ENCODE measurements at places on chromosomes 4 and X. TPM values are rescaled to one million over a fixed set of nuclear protein-coding genes. Genes with fewer than 3 reads are reported as not detected.

- DNase-seq, result no peak
Observed at GRCh38 chr4:95831166-95831565, 8.7 kb upstream of the PDHA2 start.

- no peak for DNase-seq
Observed at GRCh38 chrX:10054396-10054795, 87.2 kb downstream of the CLDN34 start.

DNA sequence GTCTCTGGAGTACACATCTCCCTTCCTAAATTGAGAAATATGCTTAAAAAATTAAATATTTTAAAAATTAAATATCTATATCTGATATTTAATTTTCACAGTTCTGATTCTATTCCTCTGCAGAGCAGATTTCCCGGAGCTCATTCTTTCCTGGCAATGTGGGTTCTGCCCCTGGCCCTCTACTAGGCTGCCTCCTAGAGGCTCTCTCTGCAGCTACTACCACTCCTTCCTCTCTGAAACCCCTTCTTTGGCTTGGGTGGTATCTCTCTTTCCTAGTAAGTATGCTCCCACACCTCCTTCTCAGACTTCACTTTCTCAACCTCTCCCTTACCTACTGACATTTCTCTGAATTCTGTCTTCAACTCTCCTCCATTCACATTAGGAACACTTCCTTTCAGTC is 45.3 kb downstream of the RPGR start:
- no peak for DNase-seq

Gene PASD1
- total RNA-seq, result not detected

Gene SSX2B
- not detected for total RNA-seq

Gene DAPP1
- 29.0 TPM for total RNA-seq

Gene VSIG1
- 0.29 TPM for total RNA-seq

All from kidney epithelial cell (primary cell).